CD4-positive, alpha-beta T cell treated with Interleukin-6 at 100 ng/mL for 8 hours (primary cell): ENCODE measurements at places on chromosomes 6 and 20.

- DNase-seq = no peak
Measured at GRCh38 chr20:44203161-44203560, 7.4 kb downstream of the OSER1 start.

GRCh38 chr6:21741221-21742109, 147.9 kb downstream of the SOX4 start:
- DNase-seq = no peak

GRCh38 chr6:90127595-90127994, 169.0 kb downstream of the BACH2 start:
- no peak for DNase-seq

GRCh38 chr6:128929869-128930268, 46.9 kb downstream of the LAMA2 start:
- no peak for DNase-seq

GRCh38 chr6:17932330-17932852, 55.0 kb downstream of the KIF13A start:
- no peak for DNase-seq

DNA sequence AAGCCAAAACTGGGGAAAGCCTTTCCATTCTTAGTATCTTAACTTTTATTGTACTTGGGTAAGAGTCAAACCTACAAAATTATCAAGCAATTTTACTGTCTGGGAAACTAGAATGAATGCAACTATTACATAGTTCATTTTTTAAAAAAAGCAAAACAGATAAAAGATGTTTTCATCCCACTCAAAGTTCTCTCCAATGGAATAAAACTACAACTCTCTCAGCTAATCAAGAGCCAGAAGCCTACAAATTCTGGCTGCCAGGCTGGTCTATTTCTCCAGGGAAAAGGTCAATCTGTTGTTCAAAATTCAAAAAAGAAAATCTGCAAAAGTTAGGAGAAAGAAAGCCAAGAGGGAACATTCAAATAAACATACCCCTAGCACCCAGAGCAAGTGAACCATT, 56.2 kb downstream of the COL12A1 start:
- no peak for DNase-seq

DNA sequence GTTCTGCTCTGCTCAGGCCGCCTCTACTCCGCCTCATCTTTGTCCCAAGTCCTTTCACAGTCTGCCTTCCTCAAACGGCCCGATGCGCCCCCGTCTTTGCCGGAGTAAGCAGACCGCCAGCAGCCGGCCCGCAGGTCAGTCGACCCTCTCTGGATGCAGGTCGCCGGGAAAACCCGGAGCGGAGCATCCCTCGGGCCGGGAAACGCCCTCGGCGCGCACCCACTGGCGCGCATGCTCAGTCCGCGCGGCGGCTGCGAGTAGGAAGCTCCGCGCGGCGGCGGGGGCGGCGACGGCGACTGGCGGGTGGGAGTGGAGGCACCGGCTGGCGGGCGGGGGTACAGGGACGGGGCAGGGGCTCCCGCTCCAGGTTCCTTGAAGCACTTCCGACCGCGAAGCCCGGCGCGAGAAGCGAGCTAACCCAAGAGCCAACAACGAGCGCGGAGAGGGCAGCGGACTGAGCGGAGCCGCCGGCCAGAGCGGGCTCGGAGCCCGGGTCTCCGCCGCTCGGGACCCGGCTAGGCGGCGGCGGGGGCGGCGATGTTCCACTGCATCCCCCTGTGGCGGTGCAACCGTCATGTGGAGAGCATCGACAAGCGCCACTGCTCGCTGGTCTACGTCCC, at the start of gene LRRC1:
Gene LRRC1, plus strand, starts transcription at position 286 of the 620 bp plus-strand sequence. Its CDS starts 252 bp downstream, at position 538.
- peak; percentile 82 for DNase-seq

- DNase-seq = no peak
Measured at GRCh38 chr6:121531658-121532169, 96.3 kb downstream of the GJA1 start.
